ENCODE measurements at places on chromosomes 11 and 22. TPM values are rescaled to one million over a fixed set of nuclear protein-coding genes. Genes with fewer than 3 reads are reported as not detected.

GRCh38 chr11:125036933-125037332 is 26.2 kb upstream of the SLC37A2 start:
- no peak overlapping the region for H3K4me3 ChIP-seq
- DNase-seq: peak; percentile 90
- peaks cover 16% of the 10 kb centered on the region for H3K4me1 ChIP-seq

DNA sequence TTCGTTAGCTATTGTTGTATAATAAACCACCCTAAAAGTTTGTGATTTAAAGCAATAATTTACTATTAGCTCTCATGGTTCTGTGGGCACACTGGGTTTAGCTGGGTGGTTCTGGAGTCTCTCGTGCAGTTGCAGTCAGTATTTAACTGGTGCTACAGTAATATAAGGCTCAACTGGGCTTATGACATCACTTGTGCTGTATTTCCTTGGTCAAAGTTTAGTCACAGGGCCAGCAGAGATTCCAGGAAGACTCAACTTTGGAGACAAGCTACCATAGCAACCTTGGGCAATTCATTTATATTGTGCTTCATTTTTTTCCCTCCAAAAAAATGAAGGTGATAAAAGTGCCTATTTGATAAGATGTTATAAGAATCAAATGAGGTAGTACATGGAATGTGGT is 204.2 kb upstream of the GUCY1A2 start:
- DNase-seq: no peak
- H3K4me3 ChIP-seq: no peak overlapping the region
- no peaks in the 10 kb centered on the region for H3K4me1 ChIP-seq
- H3K27me3 ChIP-seq: peaks cover 1% of the 10 kb centered on the region
- H3K36me3 ChIP-seq: no peaks in the 10 kb centered on the region
- no peak overlapping the region for H3K27ac ChIP-seq

The OTOG gene
- total RNA-seq: not detected

- no peaks in the 10 kb centered on the region for H3K4me1 ChIP-seq
- H3K27me3 ChIP-seq: no peaks in the 10 kb centered on the region
- no peak overlapping the region for H3K4me3 ChIP-seq
- peaks cover 8% of the 10 kb centered on the region for H3K36me3 ChIP-seq
These were observed 274.5 kb upstream of the B3GAT1 start for GRCh38 chr11:134686460-134687061.

GRCh38 chr11:11000579-11001283 is 142.9 kb upstream of the ZBED5 start:
- no peaks in the 10 kb centered on the region for H3K4me1 ChIP-seq
- 0 out of 2 replicates have a peak, but pooled peaks cover 3% of the 10 kb centered on the region for H3K36me3 ChIP-seq
- H3K27ac ChIP-seq: no peak overlapping the region
- peaks cover 29% of the 10 kb centered on the region for H3K27me3 ChIP-seq
- no peak overlapping the region for H3K4me3 ChIP-seq

- no peak overlapping the region for H3K27ac ChIP-seq
- no peak overlapping the region for H3K4me3 ChIP-seq
- peaks cover 6% of the 10 kb centered on the region for H3K27me3 ChIP-seq
- no peaks in the 10 kb centered on the region for H3K36me3 ChIP-seq
- no peak for DNase-seq
These were observed 18.2 kb downstream of the KCNJ1 start for GRCh38 chr11:128848815-128849455.
